Activated CD4-positive, alpha-beta T cell treated with anti-CD3 and anti-CD28 coated beads, Interleukin-2, amount 50 U/mL, for 16 hours (primary cell): ENCODE measurements at places on chromosomes 12 and 14.

- no peak for DNase-seq
These were observed 49.5 kb upstream of the HELB start for GRCh38 chr12:66252771-66253170.

DNA sequence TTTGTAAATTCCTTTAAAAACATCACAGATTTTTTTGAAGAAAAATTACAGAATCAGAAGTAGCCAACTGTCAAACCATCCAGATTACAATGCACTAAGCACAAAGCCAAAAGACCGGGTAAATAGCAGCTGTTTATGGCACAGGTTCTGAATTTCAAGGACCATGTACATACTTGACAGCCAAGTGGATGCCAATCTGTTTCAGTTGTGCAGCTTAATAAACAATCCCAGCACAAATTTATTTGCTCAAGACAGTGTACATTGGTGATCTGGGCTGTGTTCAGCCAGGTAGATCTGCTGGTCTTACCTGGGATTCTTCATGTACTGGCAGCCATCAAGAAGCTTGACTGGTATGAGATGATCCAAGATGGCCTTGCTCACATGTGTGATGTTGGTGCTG is 229.8 kb upstream of the FLRT2 start:
- DNase-seq, result no peak

GRCh38 chr12:18798535-18799361 is 60.8 kb downstream of the CAPZA3 start:
- DNase-seq, result no peak

DNA sequence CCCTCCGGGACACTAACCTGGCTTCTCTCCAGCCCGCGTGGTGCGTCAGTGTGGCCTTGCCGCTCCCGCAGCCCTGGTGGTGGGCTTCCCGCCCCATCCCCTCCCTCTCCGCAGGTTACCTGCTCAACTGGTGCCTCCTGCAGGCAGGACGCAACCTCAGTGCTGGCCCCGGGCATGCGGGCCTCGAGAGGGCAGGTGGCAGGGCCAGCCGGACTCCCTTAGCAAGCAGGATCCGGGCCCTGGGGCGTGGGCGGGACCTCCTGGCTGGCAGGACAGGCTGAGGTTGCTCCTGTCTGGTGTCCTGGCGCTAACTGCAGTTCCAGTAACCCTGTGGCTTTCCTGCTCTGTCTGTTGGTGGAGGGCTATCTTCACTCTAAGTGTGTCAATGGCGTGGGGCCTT is 8.6 kb upstream of the ADSS1 start:
- no peak for DNase-seq

DNA sequence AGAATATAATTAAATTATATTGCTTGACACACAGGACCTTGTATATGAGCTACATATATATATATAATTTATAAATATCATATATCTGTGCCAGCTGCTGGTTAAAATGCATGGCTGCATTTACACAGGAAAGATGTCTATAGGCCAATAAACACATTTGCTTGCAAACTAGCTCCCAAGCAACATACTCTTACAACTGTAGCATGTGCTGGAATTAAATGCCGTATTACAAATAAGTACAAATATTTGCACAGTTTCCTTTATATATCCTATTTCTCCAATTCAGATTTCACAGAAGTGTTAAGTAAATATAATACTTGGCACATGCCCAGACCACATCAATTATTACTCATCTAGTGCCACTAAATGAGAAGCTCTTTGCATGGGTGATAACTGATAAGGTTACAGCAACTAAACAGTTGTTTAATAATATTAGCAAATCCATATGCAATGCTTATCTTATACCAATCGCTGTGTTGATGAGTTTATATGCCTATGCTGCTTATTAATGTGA is 66.7 kb upstream of the E2F7 start:
- DNase-seq, result no peak

GRCh38 chr12:96228566-96229248 is 34.5 kb downstream of the ELK3 start:
- DNase-seq, result no peak

GRCh38 chr12:119136811-119137410 is 41.8 kb upstream of the HSPB8 start:
- DNase-seq, result no peak

DNA sequence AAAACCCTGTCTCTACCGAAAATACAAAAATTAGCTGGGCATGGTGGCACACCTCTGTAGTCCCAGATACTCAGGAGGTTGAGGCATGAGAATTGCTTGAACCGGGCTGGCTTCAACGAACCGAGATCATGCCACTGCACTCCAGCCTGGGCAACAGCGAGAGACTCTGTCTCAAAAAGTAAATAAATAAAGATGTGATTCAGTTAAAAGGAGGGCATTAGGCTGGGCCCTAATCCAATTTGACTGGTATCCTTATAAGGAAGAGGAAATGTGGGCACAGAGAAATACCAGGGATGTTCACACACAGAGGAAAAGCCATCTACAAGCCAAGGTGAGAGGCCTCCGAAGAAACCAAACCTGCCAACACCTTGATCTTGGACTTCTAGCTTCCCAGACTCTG is 10.1 kb upstream of the DCAF4 start:
- no peak for DNase-seq

GRCh38 chr12:77226368-77226767 is 161.0 kb upstream of the E2F7 start:
- no peak for DNase-seq

GRCh38 chr12:24743941-24744793 is 204.7 kb downstream of the BCAT1 start:
- DNase-seq, result no peak

DNA sequence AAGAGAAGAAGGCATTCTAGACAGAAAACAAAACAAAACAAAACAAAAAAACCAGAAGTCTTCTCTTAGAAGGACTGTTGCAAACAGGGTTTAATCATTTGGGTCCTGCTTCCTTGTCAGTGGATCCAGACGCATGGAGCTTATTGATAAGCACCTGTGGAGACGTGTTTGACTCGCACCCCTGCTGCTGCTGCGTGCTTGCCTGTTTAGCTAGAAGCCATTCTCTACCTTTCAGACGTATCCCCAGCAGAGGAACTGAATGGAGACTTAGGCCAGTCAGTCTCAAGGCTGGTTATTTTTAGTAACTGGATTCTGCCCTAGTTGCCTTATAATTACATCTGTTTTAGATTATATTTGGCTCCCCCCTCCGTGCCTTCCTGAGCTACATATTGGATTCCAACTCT is 186.1 kb upstream of the EEA1 start:
- no peak for DNase-seq

DNA sequence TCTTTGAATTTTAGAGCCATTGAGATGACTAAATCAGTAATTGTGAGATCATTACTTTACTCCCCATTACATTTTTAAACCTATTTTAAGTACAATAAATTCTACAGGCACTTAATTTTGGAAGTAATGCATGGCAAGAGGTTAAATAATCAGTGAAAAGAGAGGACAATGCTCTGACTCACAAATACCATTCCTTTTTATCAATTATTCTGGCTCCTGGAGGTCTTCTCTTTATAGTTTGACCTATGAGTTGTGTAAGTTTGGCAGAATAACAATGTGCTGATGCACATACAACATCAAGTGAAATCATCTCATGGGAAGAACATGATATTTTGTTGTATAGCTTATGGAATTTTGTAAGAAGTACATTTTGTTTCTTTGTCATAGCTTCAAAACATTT is 166.7 kb downstream of the TMTC3 start:
- DNase-seq, result no peak

DNA sequence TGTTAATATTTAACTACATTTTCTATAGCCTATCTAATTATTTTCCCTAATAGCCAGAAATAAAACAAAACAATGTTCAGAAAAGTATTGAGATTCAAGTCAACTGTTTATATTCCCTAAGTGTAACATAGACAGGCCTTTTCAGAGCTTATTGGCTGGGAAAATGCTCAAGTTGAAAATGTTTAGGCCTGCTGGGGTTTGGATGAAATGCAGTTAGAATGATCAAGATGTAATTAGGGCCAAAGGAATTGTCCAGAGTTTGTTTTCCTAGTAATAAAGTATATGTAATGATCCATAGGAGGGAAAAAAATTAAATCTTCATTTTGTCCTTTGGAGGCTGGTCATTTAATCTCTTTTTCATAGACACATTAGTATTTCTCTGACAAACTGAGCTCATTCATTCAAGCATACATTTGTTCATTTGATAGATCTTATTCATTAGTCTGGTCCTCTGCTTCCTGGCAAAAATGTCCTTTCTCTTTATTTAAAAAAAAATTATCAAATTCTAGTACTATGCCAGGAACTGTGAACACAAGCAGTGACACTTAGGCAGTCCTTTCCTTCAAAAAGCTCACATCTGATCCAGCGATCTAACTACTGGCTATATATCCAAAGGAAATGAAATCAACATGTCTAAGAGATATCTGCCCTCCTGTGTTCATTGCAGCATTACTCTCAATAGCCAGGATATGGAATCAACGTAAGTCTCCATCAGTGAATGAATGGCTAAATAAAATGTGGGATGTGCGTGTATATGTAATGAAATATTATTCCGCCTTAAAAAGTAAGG is 40.1 kb upstream of the NEDD1 start:
- no peak for DNase-seq

GRCh38 chr14:61437381-61437780 is 116.0 kb downstream of the PRKCH start:
- no peak for DNase-seq

- DNase-seq, result no peak
These were observed 73.9 kb downstream of the ARL6IP4 start for GRCh38 chr12:123054371-123054770.

DNA sequence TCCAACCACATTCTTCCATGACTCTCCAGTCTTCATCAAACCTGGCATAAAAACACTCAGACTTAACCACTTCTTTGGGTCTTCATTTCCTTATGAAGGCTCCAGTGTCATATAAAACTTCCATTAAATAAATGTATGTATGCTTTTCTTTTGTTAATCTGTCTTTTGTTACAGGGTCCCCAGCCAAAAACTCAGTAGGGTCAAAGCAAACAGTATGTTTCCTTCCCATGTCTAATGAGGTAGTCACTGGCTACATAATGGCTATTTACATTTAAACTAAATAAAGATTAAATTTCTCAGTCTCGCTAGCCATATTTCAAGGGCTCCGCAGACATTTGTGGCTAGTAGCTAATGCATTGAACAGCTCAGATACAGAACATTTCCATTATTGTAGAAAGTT is 40.1 kb upstream of the STAB2 start:
- DNase-seq, result no peak

GRCh38 chr12:96194971-96195844 is 1.0 kb downstream of the ELK3 start:
- peak; percentile 92 for DNase-seq

- no peak for DNase-seq
These were observed 7.8 kb downstream of the GMFB start for GRCh38 chr14:54480830-54481562.

- no peak for DNase-seq
These were observed 58.3 kb downstream of the ATP2A2 start for GRCh38 chr12:110339184-110339952.

DNA sequence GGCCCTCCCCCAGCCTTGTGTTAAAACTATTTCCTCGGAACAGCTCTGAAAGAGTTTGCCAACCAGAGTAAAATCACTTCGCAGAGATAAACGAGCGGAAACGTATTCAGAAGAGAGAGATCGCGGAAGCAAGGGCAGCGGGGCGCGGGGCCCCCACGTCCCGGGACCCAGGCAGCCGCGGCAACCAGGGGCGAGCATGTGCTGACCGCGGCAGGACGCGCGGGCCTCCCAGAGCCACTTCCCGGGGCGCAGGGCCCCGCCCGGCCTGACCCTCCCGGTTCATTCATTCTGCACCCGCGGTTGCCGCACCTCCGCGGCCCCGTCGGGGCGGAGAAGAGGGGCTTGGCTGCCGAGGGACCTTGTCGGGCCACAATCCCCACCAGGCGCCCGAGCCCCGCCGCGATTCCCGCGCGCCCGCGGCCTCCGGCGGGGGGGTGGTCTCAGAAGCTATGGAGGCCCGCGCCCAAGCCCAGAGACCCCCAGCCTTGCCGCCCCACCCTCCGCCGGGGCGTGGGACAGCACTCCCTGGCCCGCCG is 598 bp downstream of the UBE2N start:
- DNase-seq, result peak; percentile 35

- no peak for DNase-seq
These were observed 203.7 kb upstream of the NUDT4 start for GRCh38 chr12:93174048-93174447.

DNA sequence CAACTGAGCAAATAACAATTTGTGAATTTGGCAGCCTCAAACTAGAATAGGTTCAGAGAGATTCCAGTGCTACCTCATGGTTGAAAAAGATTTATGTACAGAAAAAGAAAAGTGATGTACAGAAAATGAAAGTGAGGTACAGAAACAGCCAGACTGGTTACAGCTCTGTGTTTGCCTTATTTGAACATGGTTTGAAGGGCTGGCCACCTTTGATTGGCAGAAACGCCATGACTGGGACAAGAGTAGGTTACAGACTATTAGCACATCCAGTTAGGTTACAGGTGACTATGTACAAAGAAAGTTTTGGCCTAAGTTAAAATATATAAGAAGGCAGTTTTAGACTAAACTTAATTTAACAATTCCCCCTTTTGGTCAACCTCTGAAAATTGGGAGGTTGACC is 309.4 kb downstream of the BTG1 start:
- DNase-seq, result no peak

GRCh38 chr12:100544165-100544564 is 29.3 kb upstream of the GAS2L3 start:
- no peak for DNase-seq

GRCh38 chr12:46221255-46222128 is 47.4 kb downstream of the SLC38A1 start:
- no peak for DNase-seq

GRCh38 chr12:121170611-121171260 is 38.1 kb downstream of the P2RX7 start:
- peak; percentile 30 for DNase-seq

GRCh38 chr12:60419986-60420385 is 824.2 kb downstream of the SLC16A7 start:
- DNase-seq, result no peak

DNA sequence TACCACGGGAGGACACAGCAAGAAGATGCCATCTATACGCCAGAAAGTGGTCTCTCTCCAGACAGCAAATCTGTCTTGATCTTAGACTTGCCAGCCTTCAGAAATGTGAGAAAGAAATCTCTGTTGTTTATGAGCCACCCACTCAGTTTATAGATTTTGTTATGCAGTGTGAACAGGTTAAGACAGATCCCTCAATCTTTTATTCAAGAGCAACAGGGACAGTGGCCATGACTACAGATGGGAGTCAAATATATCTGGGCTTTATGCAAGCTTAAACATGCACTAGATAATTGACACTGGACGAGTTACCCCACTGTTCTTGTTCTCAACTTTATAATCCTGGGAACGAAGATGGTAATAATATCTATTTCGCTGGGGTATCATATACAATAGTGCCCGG is 288.7 kb downstream of the RPAP3 start:
- DNase-seq, result no peak

DNA sequence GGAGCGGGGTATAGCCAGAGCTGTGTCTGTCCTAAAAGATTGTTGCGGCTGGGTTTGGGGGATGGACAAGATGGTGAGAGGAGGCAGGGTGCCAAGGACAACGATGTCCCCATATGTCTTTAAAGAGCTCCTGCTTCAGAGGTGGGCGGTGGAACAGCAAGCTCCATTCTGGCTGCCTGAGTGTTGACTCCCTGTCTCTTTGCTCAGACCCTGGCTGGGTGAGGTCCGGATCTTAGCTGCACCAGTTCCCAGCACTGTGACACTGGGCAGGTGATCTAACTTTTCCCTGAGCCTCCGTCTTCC is 8.3 kb upstream of the WSCD2 start:
- no peak for DNase-seq

GRCh38 chr12:107405436-107405835 is 280.2 kb upstream of the PWP1 start:
- DNase-seq, result no peak

GRCh38 chr12:113710216-113710615 is 238.5 kb upstream of the LHX5 start:
- DNase-seq, result no peak
